AG04449 (cell line): ENCODE measurements at places on chromosomes 11 and 22.

DNA sequence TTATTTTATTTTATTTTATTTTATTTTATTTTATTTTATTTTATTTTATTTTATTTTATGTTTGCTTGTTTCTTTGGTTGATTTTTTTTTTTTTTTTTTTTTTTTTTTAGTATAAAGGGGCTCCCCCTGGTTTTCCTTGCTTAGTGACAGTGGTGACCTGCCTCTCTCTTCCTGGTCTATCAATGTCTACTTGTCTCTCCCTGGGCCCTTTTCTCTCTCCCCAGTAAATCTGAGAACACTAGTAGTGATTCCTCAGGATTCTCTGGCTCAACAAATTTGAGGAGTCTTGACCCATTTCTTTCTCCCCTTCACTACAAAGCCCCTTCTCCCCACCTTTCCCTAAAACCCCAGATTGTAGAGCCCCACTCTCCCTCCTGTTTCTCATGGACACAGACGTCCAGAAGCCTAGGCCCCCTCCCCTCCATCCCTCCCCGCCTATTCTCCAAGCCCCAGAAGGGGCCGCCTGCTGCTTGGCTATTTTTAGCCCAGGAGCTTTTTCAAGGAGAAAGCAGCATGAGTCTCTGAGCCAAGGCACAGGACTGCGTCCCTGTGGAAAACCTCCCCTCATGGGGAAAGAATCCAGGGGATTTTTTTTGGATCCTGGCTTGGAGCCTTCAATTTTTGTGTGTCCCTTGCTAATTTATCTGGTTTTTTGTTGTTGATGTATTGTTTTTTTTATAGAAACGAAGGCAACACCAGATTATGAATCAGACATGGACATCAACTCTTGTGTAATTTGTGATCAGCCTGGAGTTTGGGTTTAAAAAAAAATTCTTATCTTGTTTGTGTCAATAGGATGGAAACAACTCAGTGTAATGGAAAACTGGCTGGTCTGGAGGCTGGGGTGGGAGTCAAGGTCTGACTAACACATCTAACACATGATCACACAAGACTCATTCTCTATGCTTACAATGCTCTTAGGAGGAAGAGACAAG lies 17.5 kb upstream of the ACCSL start:
- no peak for DNase-seq

GRCh38 chr22:45672564-45673481 lies 1.2 kb downstream of the ATXN10 start:
- DNase-seq, result no peak

GRCh38 chr11:96149743-96150555 lies 193.0 kb downstream of the MAML2 start:
- DNase-seq, result no peak

GRCh38 chr11:10584071-10584501 lies 15.6 kb upstream of the LYVE1 start:
- DNase-seq, result no peak

DNA sequence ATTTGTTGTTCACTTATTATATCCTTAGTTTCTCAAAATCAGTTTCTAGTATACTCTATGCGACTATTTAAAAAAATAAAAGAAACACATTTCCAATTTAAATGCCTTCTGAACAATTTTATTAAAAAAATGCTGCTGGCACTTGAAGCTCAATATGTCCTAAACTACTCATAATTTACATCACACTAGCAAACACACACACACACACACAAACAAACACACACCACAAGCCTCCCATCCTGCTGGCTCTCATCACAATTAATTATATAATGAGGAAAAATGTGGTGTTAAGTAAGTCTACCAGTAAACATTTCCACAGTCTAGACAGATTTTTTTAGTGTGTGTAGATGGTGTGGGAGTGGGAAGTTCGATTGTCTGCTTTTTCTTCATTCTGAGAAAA lies 350.3 kb downstream of the AASDHPPT start:
- DNase-seq, result no peak

GRCh38 chr11:33211580-33211979 lies 45.6 kb upstream of the HIPK3 start:
- no peak for DNase-seq

GRCh38 chr11:120873966-120874735 lies 149.8 kb upstream of the TBCEL start:
- DNase-seq, result no peak

GRCh38 chr11:60762851-60763691 lies 6.4 kb downstream of the MS4A15 start:
- DNase-seq, result no peak

- no peak for DNase-seq
Observed at GRCh38 chr22:23804781-23805291, 18.1 kb downstream of the SMARCB1 start.

- no peak for DNase-seq
Observed at GRCh38 chr11:515131-515530, 8.1 kb upstream of the RNH1 start.

- peak; percentile 7 for DNase-seq
Observed at GRCh38 chr11:95711162-95711944, 78.2 kb downstream of the FAM76B start.

DNA sequence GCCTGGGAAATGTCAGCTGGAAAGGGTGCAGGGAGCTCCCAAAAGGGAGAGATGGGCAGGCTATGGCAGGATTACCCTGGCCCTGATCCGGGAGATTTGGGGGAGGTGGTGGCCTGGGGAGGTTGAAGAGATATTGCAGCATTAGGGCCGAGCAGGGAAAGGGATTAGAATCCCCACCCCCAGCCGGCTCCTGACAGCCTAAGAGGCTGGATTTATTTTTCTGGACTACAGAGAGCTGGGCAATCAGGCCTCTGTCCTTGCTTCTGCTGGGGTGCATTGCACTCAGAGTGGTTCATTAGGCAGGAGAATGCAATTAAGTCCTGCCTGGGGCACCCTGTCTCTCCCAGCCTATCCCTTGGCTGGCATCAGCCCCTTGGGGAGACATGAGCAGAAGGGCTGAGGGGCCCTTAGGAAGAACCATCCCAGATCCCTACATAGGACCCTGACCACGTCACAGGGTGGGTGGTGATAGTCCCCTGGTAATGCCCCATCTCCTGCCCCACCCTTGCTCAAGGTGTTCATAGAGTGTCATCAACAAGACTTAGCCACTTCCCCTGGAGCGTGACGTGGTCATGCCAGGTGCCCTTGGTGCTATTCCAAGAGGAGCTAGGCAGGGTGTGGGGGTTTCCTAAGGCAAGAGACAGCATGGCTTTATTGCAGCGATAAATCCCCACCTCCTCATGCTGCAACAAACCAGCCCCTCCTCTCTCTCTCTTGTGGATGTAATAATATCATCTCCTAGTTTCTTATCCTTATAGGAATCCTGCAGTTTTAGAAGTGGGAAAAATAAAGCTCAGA lies 38.4 kb upstream of the KLHL35 start:
- no peak for DNase-seq

DNA sequence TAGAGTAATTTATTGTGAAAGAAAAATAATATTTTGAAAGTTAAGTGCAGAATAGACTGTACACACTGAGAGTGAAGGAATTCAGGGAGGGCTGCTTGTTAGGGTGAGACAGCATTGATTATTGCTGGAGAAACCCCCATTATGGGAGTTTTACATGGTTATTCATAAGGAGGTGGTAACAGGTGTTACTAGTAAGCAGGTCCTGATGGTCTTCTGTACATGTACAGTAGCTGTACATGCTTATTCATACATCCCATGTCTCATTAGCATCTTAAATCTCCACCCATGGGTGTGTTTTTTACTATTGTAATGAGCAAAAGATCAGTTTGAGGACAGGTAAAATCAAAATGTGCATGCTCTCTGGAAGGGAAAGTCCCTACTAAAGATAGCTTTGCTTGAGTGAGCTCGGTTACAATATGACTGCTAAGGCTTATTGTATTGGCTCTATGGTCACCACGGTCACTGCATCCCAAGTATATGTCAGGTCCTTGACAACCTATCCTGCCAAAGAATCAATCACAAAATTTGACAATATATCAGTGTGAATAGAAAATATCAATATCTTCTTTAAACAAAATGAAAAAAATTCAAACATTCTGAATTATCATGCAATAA lies 6.2 kb downstream of the KDM4F start:
- no peak for DNase-seq

GRCh38 chr11:6418557-6419008 lies 311 bp downstream of the APBB1 start:
- DNase-seq, result no peak

GRCh38 chr22:45994491-45995404 lies 17.8 kb upstream of the WNT7B start:
- DNase-seq, result no peak

DNA sequence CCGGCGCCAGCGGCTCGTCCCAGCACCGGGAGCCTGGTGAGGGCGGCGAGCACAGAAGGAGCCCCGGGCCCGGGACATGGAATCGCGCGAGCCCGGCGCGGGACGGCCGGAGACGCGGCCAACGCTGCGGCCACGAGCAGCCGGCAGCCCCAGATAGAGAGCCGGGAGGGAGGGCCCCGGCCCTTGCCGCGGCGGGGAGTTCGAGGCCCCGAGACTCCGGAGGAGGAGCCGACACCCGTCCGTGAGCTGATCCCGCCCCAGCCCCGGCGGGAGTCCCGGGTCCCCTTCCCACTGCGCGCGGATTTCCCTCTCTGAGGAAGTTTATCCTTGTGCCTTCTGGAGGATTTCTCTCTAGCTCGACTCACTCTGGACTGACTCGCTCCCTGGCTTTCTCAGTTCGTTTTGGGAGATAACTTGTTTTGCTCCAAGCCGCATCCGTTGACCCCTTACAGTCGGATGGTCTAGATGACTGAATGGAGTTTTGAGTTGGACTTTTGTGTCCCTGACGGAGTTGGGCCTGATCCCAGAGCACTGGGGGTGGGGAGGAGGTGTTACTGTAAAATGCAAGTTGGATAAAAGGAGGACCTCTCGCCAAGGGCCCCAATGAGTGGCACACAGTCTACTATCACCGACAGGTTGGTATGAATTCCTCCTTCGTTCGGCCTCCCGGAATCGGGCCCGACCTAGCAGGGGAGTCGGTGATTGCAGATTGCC lies 585 bp downstream of the ARHGEF12 start:
- no peak for DNase-seq

DNA sequence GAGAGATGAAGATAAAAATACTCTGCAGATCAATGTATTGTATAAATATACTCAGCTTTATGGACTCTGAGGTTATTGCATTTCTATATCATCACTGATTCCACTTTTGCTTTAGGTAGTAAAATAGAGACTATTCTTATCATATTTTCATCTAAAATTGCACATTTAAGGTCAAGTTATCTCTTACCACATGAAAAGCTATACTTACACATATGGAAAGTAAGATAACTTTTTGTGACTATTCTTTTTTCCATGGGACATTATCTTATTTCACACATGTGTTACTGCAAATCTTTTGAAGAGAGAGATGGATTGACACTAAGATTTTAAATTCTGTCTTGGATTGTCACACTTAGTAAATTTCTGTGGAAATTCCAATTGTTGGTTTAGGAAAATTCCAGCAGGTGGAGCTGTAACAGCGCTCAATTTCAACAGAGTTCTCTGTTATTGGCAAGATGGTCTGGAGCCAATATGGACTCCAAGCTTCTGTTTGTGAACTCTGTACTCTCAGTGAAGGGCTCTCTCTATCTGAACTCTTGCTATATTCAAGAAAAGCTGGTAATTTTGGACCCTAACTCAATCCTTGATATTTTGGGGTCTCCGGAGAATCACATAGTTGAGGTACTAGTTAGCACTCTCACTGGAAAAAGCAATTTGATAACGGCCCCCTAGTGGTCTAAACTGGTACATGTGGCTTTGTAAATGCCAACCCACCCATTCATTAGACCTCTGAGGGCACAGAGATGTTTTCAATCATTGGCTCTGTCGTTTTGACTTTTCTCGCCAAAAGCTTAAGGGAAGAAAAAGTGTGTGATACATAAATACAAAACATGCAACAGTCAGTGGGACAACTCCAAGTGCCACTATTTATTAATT lies 429.7 kb downstream of the ETS1 start:
- no peak for DNase-seq

GRCh38 chr11:126683766-126684728 lies 316.5 kb downstream of the KIRREL3 start:
- DNase-seq, result no peak

- no peak for DNase-seq
Observed at GRCh38 chr11:87803748-87804147, 371.5 kb downstream of the RAB38 start.

- DNase-seq, result no peak
Observed at GRCh38 chr22:36901411-36902142, 11.9 kb upstream of the CSF2RB start.
